Retinal pigment epithelial cell (primary cell): ENCODE measurements at places on chromosomes 1 and 21.

DNA sequence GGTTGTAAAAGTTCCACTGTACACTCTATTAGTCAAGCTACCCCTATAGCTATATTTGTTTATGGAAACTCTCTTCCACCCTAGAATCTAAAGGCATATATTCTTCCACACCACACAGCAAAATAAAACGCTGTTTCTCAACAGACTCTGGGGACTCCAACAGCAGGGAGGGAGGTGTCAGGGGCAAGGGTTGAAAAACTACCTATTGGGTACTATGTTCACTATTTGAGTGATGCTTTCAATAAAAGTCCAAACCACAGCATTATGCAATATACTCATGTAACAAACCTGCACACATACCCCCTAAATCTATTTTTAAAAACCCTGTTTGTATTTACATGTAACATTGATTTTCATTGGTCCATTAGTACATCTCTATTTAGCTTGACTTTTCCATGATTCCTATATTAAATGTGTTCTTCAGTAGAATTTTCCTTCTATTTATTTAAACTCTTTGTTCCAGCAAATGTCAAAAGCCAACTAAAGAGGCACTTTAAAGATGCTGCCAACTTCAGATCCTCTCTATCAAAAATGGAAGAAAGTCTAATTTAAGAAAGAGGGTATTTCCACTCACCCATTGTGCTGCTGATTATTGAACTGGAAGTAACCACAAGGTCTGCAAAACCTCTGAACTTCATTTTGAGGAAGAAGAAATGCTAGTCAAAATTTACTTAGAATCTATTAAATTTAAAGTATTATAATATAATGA is 26.2 kb downstream of the RGS7 start:
- no peak for DNase-seq

GRCh38 chr1:220905650-220906560 is 26.7 kb downstream of the HLX start:
- DNase-seq: no peak

GRCh38 chr1:42922687-42923366 is 35.8 kb downstream of the SLC2A1 start:
- DNase-seq: no peak

GRCh38 chr1:53529555-53529954 is 70.4 kb downstream of the DMRTB1 start:
- no peak for DNase-seq
